ENCODE measurements at places on chromosomes 11 and 22.

DNA sequence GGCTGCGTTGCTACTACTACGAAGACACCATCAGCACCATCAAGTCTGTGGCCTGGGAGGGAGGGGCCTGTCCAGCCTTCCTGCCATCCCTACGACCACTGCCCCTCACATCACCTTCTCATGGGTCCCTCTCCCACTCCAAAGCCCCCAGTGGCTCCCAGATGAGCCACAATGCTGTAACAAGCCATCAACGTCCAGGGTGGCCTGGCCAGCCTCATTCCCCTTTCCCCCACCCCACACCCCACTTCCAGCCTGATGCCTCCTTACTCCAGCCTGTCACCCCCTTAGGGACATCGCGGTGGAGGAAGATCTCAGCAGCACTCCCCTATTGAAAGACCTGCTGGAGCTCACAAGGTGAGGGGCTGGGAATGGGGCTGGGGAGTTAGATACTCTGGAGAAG is 14.9 kb downstream of the NCF4 start:
- DNase-seq: no peak

DNA sequence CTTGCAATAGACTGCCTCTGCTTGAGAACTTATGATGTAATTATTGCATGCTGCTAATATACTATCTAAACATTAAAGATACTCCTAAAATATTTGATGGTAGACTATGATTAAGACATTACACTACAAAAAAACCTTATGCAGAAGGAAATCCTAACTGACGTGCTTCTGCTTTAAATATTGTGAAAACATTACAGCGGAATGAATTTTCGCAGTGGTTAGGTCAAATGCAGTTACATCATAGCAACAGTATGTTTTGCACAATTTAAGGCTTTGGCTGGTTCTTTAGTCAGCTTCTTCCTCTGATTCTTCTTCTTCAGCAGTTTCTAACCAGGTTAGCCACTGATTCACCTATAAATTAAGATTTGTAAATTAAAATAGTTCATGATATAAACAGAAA is 11.2 kb downstream of the EIF4G2 start:
- DNase-seq: no peak

GRCh38 chr11:74847395-74847794 is 98.7 kb downstream of the RNF169 start:
- DNase-seq: no peak

DNA sequence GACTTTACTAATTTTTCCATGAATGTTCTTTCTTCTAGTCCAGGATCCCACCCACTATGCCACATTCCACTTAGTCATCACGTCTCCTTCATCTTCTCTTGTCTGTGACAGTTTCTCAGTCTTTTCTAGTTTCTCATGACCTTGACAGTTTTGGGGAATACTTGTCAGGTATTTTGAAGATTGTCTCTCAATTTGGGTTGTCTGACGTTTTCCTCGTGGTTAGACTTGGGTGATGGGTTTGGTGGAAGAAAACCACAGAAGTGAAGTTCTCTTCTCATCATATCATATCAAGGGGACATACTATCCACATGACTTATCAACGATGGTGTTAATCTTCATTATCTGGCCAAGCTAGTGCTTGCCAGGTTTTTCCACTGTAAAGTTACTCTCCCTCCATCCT is 102.4 kb downstream of the LRRC32 start:
- no peak for DNase-seq

GRCh38 chr11:13016415-13016814 is 7.3 kb downstream of the RASSF10 start:
- no peak for DNase-seq

GRCh38 chr11:27902981-27903624 is 202.8 kb upstream of the BDNF start:
- DNase-seq: no peak

GRCh38 chr11:72512956-72513355 is 78.6 kb upstream of the CLPB start:
- no peak for DNase-seq

DNA sequence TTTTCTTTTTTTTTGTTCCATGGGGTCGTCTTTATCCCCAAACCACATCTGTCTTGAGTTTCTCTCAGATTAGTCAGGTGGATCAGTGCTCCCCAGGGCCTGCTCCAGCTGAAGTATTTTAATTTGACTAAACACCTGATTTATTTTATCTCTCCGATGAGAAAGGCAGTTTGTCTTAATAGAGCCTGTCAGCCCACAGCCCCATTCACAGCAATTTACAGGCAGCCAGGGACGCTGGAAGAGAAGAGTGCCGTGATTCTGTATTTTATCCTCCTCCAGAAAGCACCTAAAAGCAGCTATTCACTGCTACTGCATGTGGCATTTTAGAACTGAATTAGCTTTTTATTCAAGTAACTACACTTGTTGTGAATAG is 164.5 kb downstream of the SOX6 start:
- DNase-seq: no peak

DNA sequence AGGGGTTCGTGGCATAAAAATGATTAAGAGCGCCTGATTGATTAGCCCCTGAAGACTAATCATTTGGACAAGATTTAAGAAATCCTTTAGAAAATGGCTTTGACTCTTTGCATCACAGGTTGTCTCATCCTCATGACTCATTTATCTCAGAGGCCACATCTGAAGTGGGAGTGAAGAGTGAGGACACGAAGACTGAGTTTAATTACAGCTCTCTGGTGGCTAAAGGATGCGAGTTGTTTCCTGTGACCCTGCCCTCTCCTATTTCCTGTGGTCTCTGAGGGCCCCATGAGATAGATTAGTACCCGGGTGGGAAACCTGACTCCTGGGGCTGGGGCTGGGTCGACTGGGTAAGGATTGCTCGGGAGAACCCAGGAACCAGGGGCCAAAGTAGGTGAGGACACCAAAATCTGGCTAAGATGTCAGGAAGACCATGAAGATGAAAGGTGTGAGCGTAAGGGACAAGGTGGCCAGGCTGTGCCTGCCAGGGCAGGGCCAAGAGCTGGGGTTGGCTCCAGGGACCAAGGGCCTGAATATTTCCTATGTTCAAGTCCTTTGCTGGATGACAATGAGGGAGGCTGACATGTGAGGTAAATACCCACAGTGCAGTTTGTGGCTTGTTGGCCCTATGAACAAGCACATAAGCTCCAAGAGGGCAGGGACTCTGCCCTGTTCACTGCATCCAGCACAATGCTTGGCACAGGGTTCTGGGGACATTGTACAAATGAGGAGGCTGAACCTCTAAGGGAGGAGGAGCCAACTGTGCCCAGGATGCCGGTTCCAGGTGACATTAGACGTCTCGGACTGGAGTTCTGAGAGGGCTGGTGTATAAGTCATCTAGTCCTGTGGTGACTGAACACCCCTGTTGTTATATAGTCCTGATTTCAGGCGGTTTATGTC is 3.6 kb downstream of the OTOG start:
- no peak for DNase-seq

GRCh38 chr11:17765356-17766072 is 30.9 kb downstream of the KCNC1 start:
- peak; percentile 75 for DNase-seq

- no peak for DNase-seq
These were observed 12.0 kb downstream of the FGF3 start for GRCh38 chr11:69807106-69807815.

DNA sequence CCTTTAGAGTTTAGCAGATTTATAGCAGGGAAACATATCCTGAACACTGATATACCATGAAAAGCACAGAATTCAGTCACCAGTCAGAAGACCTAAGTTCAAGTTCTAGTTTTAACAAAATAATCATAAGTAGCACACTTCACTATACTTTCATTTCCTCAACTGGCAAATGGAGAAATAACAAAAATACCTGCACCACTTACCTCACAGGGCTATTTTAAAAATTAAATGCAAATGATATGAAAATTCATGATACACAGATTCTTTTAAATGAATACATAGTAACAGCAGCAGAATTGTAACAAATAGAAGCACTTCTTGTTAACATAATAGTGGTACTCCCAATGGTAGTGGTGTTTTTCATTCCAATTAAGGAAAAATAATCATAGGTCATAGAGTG is 139.0 kb downstream of the FCHSD2 start:
- DNase-seq: no peak

- peak; percentile 72 for DNase-seq
These were observed 77.8 kb upstream of the CADM1 start for GRCh38 chr11:115581871-115582639.

DNA sequence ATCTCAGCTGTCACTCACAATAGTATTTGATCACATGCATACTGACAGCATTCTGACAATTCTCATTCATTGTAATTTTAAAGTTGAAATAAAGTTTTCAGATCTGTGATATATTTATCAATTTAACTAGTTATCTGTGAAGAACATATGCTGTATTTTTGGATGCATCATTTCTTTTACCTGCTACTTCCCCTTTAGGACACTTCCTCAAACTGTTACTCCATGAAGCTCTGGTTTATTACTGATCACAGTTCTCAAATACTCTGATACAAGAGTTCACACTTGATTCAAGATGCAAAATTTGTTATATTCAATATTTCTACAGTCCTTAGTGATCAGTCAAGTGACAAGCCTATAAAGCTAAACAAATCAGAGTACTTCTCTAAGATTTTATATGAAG is 1655.2 kb downstream of the LRRC4C start:
- no peak for DNase-seq

DNA sequence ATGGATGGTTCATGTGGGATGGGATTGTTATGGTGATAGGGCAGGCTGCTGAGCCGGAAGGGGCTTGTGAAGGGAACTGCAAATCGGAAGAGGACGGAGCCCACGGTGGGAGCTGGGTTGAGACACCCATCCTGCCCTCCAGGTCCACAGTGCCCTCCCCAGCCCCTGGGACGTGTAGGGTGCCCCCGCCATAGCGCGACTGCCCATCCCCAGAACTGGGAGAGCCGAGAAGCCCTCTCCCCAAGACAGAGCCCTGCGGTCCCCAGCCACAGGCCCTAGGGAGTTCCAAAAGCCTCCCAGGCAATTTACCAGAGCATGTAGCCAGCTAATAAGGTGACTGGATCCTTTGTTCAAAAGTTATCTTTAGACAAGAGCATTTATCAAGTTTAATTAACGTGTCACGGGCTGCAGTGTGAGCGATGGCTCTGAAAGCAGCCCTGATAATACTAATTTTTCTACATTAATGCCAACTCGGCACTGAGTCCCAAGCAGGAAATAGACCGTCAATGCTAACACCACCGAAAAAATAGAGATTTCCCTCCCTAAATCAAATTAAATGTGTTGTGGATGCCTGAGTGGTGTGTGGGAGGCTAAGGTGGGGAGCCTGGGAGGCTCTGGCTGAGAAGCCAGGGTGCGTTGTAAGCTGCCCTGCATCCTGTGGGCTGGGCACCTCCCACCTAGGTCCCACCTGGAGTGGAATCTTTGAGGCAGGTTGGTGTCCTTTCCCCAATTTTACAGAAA is 76.8 kb upstream of the RTL6 start:
- DNase-seq: no peak

DNA sequence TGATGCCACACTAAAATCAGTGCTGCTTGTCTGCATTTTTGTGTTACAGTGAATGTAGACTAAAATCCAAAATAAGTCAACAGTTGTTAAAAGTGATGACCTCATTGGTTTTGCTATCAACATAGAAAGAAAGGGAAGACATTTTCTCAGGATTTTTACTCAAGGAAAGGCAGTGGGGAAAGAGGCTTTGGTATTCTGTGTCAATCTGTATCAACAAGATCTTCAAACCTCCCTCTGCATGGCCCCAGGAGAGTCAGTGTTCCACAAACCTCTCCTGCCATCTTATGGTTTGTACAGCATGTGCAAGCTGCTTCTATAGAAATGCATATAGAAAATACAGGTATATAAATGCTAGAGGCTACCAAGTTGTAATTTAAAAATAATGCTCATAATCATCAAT is 13.8 kb upstream of the OR51M1 start:
- peak; percentile 22 for DNase-seq

DNA sequence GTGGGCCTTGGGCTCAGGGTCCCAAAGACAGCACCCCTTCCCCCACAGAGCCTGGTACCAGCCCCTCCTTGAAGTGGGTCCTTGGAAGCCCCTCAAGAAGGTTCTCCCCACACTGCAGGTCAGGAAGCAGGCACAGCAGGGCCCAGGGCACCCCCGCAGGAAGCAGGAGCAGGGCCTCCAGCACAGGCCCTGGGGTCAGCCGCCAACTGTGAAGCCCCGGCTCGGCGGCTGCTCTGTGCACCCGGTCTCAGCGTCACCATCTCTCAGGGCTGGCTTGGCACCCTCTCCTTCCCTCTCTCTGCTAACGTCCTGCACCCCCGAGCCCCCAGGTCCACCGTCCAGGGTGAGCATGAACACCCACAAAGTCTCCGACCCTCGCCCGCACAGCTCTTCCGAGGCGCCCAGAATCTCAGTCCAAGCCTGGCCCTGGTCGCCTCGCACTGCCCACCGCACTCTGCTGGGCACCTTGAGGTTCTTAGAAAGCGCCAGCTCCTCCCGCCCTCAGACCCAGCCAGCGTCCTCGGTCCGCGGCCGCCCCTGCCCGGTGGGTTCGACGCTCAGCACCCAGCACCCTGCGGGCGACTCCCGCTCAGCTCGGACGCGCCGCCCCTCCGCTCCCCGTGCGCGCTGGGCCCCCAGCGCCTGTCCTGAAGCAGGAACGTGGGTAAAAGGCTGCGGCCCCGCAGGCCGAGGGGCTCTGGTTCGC is 1.4 kb upstream of the SIGIRR start:
- DNase-seq: no peak

- DNase-seq: peak; percentile 56
These were observed 23.5 kb upstream of the RTN4R start for GRCh38 chr22:20291604-20292063.

DNA sequence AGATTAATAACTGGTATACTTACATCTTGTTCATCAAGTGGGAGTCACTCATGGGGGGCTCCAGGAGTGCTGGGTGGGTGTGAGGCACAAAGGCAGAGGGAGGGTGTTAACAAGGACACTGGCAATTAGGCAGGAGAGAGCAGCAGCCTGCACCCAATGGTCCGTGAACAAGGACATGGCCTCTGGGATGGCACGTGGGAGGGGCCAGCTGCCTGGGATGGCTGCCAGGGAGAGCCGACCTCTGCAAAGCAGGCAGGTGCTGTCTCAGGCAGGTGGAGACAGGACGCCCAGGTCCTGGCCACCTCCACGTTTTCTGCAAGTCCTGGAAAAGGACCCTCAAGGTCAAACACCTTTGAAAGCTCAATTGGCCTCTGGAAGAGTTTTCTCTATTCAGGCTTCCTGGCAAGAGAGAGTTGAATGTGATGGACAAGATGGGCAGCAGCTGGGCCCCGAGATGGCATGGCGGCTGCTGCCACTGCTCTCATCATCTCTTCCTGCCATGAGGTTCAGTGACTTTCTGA is 257.1 kb downstream of the BUD13 start:
- no peak for DNase-seq

- peak; percentile 84 for DNase-seq
These were observed 33.0 kb upstream of the P2RY2 start for GRCh38 chr11:73184953-73185671.

DNA sequence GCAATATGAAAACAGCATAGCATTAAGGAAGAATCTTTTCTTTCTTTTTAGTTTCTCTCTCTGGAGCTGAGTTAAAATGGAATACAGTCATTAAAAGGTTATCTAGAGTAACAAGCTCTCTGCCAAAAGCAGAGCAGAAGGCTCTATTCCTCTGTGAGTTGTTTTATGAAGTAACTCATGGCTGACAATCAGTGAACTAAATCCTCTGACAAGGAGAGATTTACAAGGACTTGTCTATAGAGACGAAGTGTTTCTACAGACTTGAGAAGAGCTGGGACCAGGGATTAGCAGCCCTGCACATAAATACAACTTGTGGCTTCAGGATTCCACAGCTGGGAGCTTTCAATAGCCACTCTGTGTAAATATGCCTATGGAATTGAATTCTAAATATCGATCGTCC is 192.5 kb upstream of the RAG2 start:
- DNase-seq: no peak
